ENCODE measurements at places on chromosomes 5 and 9.

- no peak for DNase-seq
Observed at GRCh38 chr5:74953937-74954720, 87.9 kb upstream of the FAM169A start.

DNA sequence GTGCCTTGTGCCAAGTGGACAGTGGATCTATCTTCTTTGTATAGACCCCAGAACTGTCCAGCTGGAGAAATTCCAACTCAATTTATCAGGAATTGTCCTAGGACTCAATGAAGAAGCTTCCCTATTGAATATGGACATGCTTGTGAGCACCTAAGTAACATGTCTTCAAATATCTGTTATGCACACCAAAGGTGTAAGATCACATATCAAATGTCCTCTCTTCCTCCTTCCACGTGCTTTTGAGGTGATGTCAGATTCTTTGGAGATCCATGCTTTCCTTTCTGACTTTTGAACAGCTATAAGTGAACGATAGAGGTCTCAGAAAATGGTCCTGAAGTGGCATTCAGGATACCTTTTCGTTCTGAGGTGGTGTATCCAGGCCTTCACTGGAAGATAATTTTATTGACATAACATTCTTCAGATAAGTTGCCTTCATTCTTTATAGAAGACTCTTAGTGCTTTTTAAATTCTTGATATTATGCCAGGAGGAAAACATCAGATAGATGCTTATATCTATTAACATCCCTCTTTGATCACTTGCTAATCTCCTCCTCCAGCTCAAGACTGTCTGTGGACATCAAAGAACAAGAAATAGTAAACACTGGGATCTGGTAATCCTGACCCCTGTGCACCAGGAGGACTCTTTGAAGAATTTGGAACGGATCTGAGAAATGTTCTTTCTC lies 246.4 kb downstream of the SMARCA2 start:
- no peak for DNase-seq

GRCh38 chr5:181241393-181241975 lies 2.2 kb downstream of the RACK1 start:
- DNase-seq, result no peak

DNA sequence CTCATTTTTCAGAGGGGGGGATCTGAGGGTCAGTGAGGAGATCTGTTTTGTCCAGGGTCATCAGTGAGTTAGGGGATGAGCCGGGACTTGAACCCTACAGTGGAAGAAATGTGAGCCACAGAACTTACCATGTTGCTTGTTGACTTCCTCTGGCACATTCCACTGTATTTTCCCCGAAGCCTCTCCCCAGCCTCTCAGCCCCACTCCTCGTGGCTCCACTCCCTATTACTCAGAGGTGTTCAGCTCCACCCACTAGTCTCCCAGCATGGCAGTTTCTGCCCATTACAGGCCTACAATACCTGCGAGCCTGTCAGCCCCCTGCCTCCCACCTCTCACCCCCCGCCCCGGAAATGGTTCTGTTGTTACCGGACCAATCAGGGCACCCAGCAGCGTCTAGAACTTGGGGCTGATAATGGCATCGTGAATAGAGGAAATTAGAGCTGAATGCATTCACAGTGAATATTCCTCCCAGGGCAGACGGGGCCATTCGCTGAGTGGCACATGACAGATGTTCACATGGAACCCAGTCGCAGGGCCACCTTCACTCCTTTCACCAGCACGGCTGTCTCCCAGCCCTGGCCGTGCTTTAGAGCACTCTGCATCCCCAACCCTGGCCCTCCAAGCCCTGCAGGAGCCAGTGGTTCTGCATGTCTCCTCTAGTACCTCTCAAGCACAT lies 81.6 kb downstream of the KCNIP1 start:
- DNase-seq, result no peak

DNA sequence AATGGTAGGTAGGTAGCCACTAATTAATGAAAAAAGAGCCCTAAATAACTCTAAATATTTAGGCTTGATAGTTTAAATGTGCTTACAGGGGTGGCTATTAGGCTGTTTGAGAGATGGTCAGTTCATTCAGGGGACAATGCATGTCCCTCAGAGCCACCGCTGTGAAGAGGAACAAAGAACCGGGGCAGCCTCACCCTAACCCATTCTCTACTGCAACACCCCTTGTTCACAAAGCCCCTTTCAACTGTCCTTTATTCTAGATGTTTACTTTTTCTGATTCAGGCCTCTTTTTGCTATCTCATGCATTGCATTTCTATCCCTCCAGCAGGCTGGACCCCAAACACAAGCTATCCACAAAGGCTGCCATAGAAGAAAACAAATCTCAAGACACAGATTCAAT lies 906.7 kb downstream of the NR2F1-AS1 start:
- DNase-seq, result no peak

DNA sequence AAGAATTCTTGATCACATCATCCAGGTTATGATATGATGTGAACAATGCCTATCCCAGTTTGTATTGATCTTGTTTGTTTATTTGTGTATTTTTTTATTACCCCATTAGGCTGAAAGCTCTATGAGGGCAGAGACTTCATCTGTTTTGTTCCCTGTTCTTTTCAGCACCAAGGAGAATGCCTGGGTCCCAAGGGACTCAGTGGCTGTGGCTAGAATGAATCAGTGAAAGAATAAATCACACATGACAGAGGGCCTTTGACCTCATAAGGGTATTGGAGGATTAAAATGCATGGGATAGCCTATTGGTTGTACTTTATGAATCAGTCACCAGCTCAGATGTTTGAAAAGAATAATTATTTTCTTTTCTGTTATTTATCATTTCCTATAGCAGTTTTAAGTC lies 292.2 kb downstream of the GAS1 start:
- DNase-seq, result no peak

GRCh38 chr5:57960569-57960968 lies 478.0 kb upstream of the ACTBL2 start:
- no peak for DNase-seq

DNA sequence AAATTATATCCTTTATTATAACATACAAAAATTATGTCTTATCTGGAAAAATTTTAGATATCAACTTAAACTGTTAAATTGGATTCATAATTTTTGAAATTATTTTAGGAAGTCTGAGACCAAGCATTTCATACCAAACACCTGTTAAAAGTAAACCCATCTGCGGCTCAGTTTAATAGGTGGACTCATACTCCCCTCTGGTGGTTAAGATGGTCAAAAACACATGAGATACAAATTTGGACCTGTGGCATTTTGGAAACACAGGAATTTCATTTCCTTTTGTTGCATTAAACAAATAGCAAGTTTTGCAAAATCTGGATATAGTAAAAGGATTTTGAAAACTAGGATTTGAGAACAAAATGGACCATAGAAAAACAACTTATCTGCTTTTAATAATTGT lies 53.7 kb downstream of the RGMB start:
- DNase-seq, result no peak

GRCh38 chr5:126516133-126516532 lies 78.9 kb downstream of the ALDH7A1 start:
- no peak for DNase-seq

DNA sequence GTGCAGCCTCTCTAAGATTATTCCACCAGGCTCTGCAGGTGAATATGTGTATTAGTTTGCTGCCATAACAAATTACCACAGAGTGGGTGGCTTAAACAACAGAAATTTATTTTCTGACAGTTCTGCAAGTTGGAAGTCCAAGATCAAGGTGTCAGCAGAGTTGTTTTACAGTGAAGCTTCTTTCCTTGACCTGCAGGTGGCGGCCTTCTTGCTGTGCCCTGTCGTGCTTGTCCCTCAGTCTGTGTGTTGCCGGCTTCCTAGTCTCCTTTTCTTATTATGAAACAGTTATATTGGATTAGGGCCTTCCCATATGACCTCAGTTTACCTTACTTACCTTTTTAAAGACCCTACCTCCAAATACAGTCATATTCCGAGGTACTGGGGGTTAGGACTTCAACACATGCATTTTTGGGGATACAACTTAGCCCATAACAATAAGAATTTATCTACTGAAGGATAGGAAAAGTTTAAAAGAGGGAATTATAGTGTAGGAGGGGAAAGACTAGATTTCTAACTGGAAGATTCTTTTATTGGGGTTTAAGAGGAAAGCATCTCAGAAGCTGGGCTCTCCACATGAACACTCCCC lies 97.4 kb downstream of the OSTF1 start:
- DNase-seq, result no peak

DNA sequence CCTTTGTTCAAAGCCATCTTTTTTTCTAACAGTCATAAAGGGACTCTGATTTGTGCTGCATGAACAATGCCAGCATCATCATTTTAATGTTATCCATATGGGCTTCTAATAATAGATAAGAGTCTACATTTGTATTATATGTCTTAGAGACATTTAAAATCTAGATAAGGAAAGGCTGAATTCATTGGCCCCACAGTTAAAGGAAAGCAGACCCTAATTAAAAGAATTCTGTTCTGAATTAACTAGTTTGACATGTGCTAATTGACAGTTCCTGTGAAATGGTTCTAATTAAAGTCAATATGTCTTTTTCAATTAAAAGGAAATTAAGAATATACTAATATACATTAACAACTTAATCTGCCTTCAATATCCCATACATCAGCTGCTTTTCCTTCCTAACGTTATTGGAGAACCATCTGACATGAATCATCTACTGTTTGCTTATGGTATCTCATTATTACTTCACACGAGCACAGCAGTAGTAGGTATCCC lies 104.7 kb downstream of the NR2F1-AS1 start:
- DNase-seq, result no peak

All from stimulated activated CD8-positive, alpha-beta memory T cell treated with anti-CD3 and anti-CD28 coated beads, Interleukin-7, amount 100 ng/mL, for 1 hour (primary cell).